Purkinje cell (primary cell): ENCODE measurements at places on chromosomes 2 and 18. TPM values are rescaled to one million over a fixed set of nuclear protein-coding genes. Genes with fewer than 3 reads are reported as not detected.

The COL4A4 gene
- polyA plus RNA-seq, result 0.67 and 0.86 TPM in 2 replicates

The LRRC30 gene
- polyA plus RNA-seq, result not detected in 2 replicates

The NEU4 gene
- not detected in 2 replicates for polyA plus RNA-seq

The ABCG5 gene
- 0.48 and 1.3 TPM in 2 replicates for polyA plus RNA-seq

The NCOA1 gene
- polyA plus RNA-seq, result 70.9 and 72.6 TPM in 2 replicates

The GKN2 gene
- polyA plus RNA-seq, result not detected in 2 replicates
